Right renal cortex interstitium (tissue), 3 donors: ENCODE measurements at places on chromosomes 3 and 15.

DNA sequence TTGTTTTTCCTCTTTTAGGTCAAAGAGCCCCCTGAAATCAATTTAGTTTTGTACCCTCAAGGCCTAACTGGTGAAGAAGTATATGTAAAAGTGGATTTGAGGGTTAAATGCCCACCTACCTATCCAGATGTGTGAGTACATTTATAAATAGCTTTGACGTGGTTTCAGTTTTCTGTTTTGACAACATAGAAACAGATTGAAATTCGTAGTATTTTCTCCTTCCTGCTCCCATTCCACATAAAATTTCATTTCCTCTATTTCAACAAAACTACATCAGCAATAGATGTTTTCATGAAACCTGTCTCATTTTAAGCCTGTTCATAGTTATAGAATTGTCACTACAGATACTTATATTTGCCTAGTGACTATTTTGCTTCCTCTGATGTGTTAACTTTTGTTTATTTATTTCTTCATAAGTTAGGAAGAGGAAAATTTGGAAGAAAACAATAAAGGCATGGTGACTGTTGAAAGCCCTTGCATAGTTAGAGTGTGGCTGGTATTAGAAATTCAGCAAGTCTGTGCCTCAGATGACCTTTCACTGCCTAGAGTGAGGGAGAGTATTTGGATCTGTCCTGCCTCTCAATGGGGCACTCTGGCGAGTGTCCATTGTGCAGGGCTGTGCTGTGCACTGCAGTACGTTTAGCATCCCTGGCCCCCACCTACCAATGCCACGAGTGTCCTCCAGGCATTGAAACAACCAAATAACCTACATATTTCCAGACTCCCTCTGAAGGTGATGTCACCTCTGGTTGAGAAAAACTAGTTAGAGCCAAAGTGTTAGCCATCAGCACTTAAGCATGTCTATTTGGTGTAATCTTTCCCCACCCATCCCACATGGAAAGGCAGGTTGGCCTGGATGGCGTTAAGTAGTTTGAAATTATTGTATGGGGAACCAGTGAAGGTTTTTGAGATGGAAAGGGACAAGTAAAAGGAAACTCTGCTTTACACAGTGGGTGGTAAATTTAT, 5.9 kb downstream of the EIF2AK4 start:
- DNase-seq: no peak

DNA sequence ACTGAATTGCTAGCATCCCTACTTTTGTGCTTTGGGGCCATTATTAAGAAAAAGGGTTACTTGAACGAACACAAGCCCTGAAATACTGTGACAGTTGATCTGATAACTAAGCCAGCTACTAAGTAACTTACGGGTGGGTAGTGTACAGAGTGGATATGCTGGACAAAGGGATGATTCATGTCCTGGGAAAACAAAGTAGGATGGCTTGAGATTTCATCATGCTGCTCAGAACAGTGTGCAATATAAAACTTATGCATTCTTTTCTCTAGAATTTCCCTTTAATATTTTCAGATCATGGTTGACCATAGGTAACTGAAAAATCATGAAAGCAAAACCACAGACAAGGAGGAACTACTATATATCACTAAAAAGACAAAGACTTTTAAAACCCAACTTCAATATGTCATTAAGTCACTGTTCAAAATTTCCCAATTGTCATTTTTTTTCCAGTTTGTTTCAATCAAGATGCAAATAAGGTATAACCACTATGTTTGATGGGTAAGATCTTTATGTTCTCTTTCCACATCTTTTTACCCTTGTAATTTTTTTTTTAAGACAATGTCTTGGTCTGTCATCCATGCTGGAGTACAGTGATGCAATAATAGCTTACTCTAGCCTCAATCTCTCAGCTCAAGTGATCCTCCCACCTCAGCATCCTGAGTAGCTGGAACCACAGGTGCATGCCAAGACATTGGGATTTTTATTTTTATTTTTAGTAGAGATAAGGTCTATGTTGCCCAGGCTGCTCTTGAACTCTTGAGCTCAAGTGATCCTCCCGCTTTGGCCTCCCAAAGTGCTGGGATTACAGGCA, 67.7 kb downstream of the IFT80 start:
- no peak for DNase-seq

DNA sequence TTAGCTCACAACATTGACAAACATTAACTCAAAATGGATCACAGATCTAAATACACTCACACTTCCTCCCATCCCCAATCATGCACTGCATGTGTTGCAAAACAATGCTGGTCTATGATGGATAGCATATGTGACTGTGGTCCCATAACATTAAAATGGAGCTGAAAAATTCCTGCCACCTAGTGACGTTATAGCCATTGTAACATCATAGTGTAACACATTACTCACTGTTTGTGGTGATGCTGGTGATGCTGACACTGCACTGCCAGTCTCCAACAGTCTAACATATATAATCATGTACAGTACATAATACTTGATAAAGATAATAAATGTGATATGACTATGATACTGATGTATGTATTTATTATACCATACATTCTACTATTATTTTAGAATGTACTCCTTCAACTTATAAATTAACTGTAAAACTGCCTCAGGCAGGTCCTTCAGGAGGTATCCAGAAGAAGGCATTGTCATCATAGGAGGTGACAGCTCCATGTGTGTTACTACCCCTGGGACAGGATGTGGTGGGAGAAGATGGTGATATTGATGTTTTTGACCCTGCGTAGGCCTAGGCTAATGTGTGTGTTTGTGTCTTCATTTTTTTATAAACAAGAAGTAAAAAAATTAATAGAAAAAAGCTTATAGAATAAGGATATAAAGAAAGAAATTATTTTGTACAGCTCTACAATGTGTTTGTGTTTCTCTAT, 41.3 kb downstream of the TXNRD3 start:
- DNase-seq: no peak

GRCh38 chr3:10841100-10841499, 25.1 kb downstream of the SLC6A11 start:
- DNase-seq: no peak

- no peak for DNase-seq
These were observed 100.8 kb downstream of the DTWD1 start for GRCh38 chr15:49721621-49722020.

- no peak for DNase-seq
These were observed 75.2 kb downstream of the SLCO3A1 start for GRCh38 chr15:91928675-91929074.

DNA sequence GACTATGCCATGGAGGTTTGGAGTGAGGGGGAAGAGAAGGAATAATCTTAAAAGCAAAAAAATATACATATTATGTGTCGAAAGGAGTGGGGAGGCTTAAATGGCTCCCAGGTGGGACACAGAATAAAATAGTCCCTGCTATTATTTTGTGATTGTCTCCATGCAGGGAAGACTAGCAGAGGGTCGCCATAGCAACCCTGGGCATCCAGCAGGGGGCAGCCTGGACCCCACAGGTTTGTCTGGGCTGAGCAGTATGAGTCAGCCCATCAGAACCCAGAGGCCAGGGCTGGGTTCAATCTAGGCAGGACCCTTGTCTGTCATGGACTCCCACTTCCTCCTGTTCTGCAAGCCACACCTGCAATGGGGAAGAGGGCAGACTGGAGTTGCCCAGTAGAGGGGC, 17.6 kb upstream of the LINGO1 start:
- no peak for DNase-seq

DNA sequence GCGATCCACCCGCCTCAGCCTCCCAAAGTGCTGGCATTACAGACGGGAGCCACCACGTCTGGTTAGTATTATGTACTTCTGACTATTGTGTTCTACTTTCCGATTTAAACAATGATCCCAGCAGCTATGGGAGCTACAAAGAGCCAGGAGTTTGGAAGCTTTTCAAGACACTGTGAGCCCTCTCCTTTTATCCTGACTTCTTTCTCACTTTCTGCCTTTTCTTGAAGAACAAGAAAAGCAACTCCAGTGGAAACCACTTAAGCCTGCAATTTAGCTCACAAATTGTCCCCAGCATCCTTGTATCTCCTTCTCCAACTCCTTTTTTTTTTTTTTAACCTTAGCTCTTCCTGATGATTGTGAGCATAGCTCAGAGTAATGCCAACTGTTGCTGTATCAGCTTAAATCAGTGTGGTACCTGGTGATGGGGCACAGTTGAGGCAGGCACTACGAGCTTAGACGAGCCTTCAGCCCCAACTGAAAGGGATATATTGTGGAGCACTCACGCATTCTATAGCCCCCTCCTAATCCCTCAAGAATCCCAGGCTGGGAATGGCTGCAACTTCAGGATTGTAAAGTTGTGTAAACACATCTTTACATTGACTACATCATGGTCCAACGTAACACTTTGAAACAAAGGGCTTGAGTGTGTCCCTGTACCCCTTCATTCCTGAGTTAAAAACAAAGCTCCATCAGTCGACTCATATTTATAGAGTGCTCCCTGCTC, 677.0 kb downstream of the FHIT start:
- no peak for DNase-seq

DNA sequence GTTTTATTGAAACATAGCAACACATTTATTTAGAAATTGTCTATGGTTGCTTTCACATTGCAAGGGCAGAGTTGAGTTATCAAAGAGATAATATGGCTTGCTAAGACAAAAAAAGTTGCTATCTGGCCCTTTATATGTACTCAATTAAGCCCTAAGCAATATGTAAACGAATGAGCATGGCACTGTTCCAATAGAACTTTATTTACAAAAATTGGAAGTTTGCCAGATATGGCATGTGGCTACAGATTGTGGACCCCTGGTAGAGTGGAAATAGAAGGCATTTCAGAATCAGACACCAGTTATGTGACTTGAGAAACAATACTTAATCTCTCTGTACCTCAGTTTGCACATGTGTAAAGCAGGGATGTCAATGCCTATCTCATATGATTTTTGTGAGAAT, 515.6 kb upstream of the SGO1 start:
- DNase-seq: no peak

GRCh38 chr3:45318689-45319088, 69.7 kb upstream of the LARS2 start:
- no peak for DNase-seq

DNA sequence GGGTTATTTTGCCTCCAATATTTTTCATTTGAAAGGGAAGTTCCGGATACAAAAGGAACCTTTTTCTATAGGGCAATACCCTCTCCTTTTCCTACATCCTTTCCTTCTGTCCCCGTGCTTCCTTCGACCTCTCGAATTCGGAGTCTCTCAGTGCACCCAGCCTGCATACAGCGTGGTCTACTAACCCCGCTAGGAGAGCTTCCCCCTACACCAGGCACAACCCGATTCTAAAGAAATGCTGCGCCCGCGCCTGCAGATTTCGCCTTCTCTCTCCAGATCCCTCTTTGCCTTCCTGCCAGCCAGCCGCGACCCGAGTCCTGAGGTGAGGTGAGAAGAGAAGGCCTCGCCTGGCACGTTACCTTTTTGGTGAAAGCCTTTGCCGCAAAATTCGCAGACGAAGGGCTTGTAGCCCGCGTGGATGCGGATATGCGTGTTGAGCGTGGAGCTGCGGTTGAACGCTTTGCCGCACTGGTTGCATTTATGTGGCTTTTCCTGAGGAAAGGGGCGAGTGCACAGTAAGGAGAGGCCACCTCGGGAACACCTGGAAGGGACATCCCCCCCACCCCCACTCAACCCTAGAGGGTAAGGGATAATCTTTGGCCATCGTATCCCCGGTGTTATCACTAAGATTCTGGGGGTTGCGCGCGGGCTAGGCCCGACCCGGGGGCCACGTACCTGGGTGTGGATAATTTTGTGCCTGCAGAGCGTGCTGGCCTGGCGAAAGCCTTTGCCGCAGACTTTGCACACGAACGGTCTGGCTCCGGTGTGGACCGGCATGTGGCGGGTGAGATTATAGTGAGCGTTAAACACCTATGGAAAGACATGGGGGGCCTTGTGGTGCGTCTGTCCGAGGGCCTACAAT, 2.3 kb downstream of the FEZF2 start:
- no peak for DNase-seq

- no peak for DNase-seq
These were observed 1.7 kb downstream of the SEC13 start for GRCh38 chr3:10319251-10319650.

GRCh38 chr15:97316362-97316761, 644.1 kb upstream of the ARRDC4 start:
- DNase-seq: no peak

- no peak for DNase-seq
These were observed 106.8 kb downstream of the MBNL1 start for GRCh38 chr3:152375546-152375945.

- no peak for DNase-seq
These were observed 105.9 kb downstream of the TPRG1 start for GRCh38 chr3:189277711-189278110.

GRCh38 chr3:157156837-157157635, 2.9 kb downstream of the CCNL1 start:
- DNase-seq: no peak

DNA sequence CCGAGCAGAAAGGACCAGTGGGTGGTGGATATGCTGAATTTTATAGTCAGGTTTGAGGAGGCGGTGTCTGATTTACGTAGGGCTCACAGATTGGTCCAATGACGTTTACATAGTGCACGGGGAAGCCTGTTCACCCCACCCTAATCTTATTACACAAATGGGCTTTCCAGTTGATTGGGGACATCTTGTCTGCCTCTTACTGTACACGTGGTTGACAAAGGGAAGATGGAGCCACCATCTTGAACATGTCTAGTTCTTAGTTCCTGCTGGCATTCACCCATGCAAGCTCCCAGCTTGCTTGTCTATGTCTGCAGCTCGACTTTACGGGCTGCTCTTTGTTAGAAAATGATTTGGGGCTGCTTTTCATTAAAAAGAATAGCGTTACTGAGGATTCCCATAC, 332.0 kb upstream of the SLCO3A1 start:
- DNase-seq: no peak

- DNase-seq: no peak
These were observed 420.8 kb upstream of the DPH6 start for GRCh38 chr15:35966781-35967180.

- DNase-seq: no peak
These were observed 31.5 kb upstream of the C3orf80 start for GRCh38 chr3:160193644-160194192.

- DNase-seq: no peak
These were observed 111.6 kb downstream of the RAB11A start for GRCh38 chr15:65980824-65981456.

DNA sequence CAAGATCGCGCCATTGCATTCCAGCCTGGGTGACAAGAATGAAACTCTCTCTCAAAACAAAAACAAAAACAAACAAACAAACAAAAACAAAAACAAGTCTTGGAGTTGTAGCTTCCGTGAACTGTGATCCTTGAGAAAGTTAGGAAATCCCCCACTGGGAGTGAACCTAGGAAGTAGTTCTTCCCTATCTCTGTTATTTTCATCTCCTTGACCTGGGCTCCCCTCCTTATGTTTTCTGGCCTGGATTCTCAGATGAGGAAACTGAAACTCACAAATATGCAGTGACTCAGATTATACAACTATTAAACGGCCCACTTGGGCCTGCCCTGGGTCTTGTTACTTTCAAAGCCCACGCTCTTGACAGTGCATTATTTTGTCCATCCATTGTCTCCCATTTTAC, 29.7 kb downstream of the SAXO2 start:
- DNase-seq: no peak
